Posterior vena cava (tissue), 2 donors: ENCODE measurements at places on chromosomes 16 and 17. TPM values are rescaled to one million over a fixed set of nuclear protein-coding genes. Genes with fewer than 3 reads are reported as not detected.

TP53TG3 gene
- not detected for total RNA-seq

NPIPA2 gene
- 5.5 TPM for total RNA-seq

DCXR gene
- total RNA-seq, result 52.1 TPM

KCNG4 gene
- total RNA-seq, result not detected

RNF222 gene
- not detected for total RNA-seq

SLC52A1 gene
- total RNA-seq, result not detected

B9D1 gene
- 9.8 TPM for total RNA-seq

UTP4 gene
- total RNA-seq, result 32.8 TPM

- no peak for DNase-seq
Observed at GRCh38 chr16:11248133-11248532, 7.9 kb downstream of the SOCS1 start.

DNA sequence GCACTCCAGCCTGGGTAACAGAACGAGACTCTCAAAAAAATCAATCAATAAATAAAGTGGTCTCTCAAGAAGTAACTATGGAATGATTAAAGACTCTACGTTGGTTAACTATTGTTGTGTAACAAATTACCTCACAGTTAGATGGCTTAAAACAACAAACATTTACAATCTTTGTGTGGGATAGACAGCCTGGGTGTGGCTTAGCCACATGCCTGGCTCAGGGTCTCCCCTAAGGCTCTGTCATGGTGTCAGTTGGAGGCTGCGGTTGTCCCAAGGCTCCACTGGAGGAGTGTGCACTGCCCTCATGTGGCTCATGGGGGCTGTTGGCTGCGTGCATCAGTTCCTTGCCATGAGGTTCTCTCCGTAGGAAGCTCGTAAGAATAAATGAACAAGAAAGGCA, 294.5 kb downstream of the SNX29 start:
- no peak for DNase-seq

DNA sequence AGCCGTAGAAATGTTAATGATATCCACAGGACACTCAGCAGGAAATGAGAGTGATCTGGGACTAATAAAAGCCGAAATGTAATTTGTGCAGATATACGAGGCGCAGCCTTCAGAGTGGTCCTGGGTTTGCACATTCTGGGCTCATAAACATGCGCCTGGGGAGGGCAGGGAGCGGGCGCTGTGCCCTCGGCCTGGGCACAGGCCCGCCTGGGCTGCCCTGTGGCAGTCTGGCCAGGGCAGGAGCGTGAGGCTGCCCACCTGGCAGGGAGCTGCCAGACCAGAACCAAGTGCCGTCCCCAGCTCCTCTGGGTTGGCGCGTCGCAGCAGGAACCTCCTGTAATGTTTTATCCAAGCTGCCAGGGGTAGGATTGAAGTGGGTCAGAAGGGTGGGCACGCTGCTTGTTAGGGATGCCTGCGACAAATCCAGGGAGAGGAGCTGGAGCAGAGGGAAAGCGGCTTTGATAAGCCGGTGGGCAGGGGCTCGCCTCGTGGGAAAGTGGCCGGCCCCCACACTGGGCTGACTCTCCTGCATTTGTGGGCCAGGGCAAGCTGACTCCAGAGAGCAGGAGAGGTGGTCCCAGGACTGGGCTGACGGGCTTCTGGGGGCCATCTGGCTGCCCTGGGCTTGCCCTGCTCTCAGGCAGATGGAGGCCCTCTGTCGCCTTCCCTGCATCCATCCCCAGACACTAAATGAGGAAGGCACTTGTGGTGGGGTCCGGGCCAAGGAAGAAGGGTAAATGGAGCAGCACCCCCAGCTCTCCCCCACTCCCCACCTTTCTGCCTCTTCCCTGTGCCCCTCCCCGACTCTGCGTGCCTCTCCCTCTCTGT, 45.9 kb downstream of the SREBF1 start:
- no peak for DNase-seq

GRCh38 chr17:73401911-73402310, 90.1 kb upstream of the CDC42EP4 start:
- peak; percentile 78 for DNase-seq

DNA sequence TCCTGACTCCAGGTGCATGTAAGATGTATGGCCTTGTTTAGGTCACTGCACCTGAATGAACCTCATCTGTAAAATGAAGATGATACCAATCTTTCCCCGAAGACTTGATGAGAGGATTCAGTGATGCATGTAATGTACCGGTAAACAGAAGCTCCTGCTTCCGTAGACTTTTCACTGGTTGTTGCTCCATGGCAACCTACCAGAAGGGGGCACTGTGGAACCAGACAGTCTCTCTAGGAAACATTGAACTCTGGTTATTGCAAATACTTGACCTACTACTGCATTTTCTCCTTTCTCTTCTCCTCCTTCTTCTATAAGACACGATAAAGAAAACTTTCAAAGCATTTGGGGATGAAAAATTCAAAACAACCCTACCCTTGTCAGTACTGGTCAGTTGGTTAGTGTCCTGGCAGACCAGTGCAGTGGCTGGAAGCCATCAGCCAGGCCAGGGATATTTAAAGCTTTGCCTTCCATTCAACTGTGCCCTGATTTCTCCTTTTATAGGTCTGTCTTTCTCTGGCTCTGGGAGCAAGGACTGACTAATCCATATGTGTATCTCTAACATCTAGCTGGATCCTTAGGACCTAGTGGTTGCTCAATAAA, 667.4 kb upstream of the SALL1 start:
- DNase-seq, result no peak

- DNase-seq, result peak; percentile 79
Observed at GRCh38 chr17:44830359-44831288, 537 bp upstream of the GJC1 start.

- no peak for DNase-seq
Observed at GRCh38 chr16:67177743-67178699, 5.7 kb downstream of the MATCAP1 start.

GRCh38 chr16:87416826-87417527, 24.8 kb downstream of the MAP1LC3B start:
- peak; percentile 82 for DNase-seq

- no peak for DNase-seq
Observed at GRCh38 chr17:62807812-62808575, at the start of gene MARCHF10. TSS of gene MARCHF10 (minus strand) at chr17:62808314. CDS start at chr17:62801735, 6,579 bp downstream.

- DNase-seq, result no peak
Observed at GRCh38 chr16:57192720-57193486, 6.8 kb downstream of the RSPRY1 start.

DNA sequence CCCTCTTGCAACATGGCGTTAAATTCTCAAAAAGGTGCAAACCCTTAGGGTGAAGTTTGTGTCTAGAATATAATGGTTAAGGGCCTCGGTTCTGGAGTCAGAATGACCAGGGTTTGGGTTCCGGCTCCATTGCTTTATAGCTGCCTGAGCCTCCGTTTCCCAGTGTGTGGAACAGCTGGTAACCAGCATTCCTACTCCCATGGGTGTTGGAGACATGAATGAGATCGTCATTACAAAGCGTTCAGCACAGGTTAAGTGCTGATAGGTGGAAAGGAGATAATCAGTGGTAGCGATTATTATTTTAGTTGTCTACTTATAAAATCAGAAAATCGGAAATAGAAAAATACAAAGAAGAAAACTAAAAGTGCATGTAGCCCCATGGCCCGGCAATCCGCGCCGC, 23.5 kb upstream of the ZCCHC14 start:
- no peak for DNase-seq

DNA sequence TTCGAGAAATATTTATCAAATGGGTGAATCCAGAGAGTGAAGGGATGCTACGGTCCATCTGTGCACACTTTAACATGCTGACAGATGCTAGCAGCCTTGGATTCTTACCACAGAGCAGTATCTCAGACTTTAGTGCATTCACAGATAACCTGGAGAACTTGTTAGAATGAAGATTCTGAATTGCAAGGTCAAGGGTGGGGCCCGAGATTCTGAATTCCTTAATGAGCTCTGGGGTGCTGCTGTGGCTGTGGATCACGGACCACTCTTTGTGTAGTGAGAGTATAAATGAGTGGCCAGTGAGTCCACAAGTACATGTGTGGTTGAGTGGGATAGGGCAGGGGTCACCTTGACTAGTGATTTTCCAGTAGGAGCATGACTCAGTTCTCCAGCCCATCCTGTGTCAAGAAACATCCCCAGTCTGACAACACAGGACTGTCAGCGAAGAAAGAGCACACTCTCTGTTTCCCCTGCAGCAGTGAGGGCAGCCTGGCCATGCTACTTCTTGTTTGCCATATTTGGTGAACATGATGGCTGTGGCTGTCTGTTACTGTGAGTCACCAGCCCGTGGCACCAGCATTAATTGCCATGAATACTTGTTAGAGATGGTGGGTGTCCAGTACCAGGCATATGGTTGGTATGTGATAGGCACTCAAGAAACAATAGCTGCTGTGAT, 13.0 kb upstream of the SALL1 start:
- DNase-seq, result no peak

GRCh38 chr17:4297351-4297750, 33.6 kb upstream of the ANKFY1 start:
- DNase-seq, result no peak

- DNase-seq, result no peak
Observed at GRCh38 chr16:66551348-66551759, 1.0 kb upstream of the CKLF start.

GRCh38 chr17:82496529-82497434, 22.8 kb upstream of the FOXK2 start:
- DNase-seq, result peak; percentile 99

GRCh38 chr17:57338257-57338914, 82.1 kb downstream of the MSI2 start:
- no peak for DNase-seq

DNA sequence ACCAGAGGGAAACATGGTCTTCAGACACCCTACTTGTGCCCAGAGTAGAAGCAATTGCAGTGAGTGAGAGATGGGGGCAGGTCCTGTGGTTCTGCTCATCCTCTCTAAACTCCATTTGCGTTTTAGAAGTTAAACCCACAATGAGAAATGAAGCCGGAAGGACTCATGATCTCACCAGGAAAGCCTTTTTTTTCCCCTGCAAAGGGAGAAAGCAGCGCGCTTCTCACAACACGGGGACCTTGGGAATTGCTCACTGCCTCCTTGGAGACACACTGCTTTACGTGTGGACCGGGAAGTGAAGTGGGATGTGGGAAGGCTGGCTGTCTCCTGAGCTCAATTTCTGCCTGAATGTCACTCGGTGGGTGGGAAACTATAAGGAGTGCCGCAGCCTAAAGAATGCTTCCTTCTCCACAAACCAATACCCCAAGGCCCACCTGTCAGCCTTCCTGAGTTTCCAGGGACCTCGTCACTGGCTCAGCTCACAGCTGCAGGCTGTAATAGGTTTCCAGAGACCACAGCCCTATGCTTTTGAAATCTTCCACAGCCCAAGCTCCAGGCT, 365.4 kb downstream of the XYLT1 start:
- no peak for DNase-seq

DNA sequence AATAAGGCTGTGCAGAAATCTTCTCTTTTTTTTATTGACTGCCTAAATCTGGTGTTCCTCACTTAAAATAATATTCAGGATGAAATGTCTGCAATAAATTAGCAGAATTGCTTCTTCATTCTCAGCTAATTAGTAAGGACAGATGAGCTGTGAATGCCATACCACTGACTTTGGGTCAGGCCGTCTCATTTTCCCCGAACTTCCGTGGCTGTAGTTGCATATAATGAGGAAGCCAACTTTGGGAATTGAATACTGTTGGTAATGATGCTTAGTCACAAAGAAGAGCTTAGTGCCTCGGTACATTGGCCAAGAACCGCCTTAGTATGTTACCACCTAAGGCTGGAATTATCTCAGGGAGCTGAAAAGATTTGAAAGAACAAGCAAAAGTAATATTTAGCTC, 47.6 kb downstream of the NUP93 start:
- DNase-seq, result no peak

DNA sequence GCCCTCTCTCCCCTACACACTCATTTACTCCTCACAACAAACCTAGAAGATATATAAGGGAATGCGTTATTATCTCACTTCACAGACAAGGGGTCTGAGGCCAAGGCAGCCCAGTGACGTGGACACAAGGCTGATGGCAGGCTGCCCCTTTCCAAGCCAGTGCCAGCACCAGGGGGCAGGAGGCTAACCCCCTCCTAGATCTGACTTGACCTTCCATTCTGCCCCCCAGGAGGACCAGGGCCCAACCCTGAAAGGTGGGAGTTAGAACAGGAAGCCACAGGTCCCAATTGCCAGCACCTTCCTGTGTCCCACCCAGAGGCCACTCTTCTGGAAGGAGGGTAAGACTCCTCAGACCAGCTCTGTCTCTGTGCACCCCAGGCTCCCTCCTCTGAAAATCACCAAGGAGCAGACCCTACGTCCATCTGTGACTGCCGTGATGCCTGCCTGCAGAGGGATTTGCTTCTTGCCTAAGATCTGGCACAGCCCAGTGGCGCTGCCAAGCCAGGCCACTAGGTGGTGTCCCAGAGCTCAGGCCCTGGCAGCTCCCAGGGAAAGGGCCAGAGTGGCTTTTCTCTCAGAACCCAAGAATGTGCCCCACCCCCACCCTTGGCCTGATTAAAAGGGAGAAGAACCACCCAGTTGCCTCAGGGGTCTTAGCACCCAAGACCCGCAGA, 42.4 kb upstream of the MRPS23 start:
- DNase-seq, result peak; percentile 96

DNA sequence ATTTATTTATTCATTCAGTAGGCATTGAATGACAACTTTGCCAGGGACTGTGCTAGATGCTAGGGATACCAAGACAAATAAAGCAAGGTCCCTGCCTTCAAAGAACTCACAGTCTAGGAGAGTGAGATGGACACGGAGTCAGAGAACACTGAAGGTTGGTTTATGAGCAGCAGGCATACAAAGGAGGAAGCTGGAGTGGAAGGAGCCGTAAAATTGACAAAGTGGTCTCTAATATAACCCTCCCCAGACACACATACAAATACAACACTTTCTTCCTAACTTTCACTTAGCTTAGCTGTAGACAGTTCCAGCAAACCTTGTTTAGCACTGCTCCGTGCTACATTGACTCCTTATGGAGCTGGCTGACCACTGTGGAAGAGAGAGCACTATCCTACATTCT, 229.7 kb downstream of the IRX3 start:
- no peak for DNase-seq

- no peak for DNase-seq
Observed at GRCh38 chr16:81821436-81822128, 42.5 kb downstream of the PLCG2 start.

DNA sequence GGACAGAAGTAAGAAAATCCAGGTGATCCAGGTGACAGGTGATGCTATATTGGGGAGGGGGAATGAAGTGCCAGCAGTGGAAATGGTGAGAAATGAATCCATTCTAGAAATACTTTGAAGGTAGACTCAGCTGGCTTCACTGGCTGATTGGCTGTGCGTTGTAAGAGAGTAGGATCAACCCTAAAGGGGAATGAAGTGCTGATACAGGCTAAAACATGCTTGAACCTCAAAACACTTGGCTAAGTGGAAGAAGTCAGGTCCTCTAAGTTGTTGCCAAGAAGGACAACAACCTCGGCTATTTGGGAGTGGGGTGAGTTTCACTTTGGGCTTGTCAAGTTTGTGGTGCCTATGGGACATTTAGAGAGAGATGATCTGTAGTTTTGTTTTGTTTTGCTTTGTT, 24.1 kb upstream of the SCNN1B start:
- DNase-seq, result no peak

- no peak for DNase-seq
Observed at GRCh38 chr17:164303-165235, 16.9 kb downstream of the DOC2B start.

GRCh38 chr17:40525294-40525693, 23.9 kb upstream of the TNS4 start:
- no peak for DNase-seq
